ENCODE measurements at places on chromosomes 7 and 10.

DNA sequence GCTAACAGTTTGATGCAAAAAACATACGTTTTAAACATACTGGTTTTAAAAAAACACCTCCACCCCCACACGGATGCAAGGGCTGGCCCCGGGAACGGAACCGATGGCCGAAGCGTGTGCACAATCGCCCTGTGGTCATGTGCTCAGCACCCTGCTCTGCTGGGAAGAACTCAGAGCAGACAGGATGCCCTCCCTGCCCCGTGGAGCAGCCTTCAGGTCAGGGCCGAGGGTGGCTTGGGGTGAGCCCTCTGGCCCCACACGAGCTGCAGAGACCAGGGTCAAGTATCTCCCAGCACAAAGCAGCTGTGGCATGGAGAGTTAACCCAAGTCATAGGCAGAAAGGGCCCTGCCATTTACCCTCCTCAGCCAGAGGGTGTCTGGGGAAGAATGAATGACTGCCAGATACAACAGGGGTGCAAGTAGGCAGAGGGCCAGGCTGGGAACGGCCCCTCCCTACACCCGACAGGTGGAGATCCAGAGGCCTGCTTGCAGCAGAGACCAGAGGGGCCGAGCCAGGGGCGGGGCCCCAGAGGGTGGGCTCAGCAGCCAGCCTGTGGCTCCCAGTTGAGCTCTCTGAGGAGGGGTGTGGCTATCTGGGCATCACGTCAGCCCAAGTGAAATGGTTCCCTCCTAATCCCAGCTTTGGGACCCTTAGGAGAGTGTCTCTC lies 56.8 kb downstream of the ZRANB1 start:
- no peak for DNase-seq

GRCh38 chr10:125017547-125018298 lies 75.8 kb downstream of the ZRANB1 start:
- DNase-seq, result no peak

DNA sequence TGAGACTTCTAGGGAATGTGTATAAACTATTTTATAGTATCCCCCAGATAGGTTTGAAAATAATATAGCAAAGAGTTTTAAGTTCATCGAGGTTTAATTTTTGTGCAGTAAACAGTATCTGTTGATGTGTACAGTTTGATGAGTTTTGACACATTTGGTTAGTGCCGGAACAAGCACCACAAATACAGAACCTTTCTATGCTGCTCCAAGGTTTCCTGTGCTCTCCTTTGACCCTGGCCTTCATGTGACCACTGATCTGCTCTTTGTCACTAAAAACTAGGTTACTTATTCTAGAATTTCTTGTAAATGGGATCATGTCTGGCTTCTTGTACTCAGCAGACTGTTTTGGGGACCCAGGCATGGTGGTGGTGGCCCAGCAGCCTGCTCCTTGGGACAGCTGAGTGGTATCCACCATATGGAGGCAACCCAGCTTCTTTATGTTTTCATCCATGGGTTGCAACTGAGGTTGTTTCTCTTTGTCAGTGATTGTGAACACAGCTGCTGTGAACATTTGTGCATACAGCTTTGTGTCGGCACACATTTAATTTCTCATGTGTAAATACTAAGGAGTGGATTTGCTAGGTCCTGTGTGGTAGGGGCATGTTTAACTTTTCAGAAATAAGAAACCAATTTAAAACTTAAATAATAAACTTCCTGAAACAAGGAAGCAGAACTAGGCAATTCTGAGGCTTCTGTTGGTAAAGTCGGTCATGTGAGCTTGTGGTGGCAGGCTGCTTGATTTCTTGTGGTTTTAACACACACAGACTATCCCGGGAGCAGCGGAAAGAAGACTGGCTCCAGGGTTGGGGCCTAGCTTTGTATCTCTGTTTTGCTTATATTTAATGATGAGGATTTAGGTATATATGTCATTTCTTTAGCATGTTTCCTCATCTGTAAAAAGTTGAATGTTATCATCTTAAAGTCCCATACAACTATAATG lies 219.4 kb downstream of the ABCA13 start:
- DNase-seq, result no peak

GRCh38 chr10:110076559-110077318 lies 69.0 kb downstream of the ADD3 start:
- DNase-seq, result no peak

DNA sequence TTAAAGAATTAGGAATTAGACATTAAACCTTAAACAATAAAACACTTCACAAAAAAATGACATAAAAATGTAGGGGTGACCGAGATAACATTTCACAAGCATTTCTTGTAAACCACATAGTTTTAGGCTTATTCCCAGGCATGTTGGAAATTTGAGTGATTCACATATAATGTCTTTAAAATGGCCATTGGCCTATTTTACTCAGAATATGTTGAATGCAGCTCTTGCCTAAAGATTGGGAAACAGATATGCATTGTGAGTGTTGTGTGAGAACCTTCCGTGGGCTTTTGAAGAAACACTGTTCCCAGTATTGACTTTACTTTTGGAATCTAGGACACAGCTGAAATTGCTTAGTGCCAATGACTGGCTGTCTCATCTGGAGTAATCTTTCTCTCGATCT lies 79.6 kb downstream of the ARL5B start:
- DNase-seq, result no peak

GRCh38 chr7:26500749-26501352 lies 209.2 kb downstream of the SNX10 start:
- DNase-seq, result no peak

- no peak for DNase-seq
Observed at GRCh38 chr10:110747609-110748464, 103.7 kb downstream of the RBM20 start.

DNA sequence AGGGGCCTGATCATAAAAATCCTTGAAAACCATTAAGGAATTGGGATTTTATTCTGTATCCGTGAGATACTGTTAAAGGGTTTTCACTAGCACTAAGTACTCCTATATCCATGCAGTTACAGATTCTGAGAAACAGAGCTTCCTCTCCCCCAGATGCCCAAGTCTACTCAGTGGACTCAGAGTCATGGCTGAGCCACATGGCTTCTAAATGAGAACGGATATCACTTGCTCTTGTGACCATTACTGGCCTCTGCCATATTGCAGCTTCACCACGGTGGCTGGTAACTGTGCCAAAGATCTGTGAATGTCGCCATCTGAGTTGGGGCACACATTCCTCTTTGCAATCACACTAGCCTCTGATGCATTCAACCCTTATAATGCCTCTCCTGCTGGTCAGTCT lies 42.0 kb upstream of the PALS2 start:
- no peak for DNase-seq

DNA sequence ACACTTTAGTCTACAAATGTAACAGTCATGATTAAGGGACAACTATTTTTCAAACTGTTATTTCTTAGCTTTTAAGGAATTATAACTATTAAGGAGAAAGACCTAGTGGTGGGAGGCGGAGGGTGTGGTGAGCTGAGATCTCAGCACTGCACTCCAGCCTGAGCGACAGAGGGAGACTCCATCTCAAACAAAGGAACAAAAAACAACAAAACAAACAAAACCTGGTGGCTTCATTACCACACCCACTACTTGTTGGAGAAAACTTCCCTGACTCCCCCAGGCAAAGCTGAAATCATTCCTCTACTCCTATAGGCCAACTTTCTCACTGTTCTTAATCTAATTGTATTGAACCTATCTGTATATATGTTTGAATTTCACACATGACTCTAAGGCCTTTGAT lies 3.2 kb downstream of the POLR1F start:
- no peak for DNase-seq

- DNase-seq, result no peak
Observed at GRCh38 chr10:49362596-49363260, 33.2 kb downstream of the DRGX start.

DNA sequence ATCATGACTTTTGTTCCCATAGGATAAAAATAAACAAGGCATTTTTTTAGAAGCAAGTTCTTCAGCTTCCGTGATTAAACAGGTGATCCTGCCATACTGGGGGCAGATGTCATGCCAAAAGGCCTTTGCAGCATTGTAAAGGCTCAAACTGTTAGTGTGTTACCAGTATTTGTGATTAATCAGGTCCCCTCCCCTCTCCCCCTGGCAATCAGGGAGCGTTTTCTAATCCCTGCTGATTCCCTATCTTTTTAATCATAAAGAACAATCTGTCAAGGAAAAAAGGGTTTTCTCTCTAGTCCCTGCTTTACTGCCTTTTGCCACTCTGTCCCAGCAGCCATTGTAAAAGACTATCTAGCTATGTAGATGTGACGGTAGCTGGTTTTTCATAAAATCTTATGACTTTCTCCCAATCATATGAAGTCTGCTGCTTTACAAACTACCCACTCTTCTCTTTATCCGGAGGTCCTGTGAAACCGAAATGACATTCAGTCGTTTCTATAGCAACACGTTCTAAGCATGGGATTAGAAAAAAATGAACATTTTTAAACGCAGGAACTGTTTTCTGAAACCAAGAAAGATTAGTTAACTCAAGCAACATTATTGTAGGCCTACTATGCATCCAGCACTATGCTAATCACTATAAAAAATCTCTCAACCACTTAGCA lies 210.9 kb downstream of the RNLS start:
- DNase-seq, result no peak

DNA sequence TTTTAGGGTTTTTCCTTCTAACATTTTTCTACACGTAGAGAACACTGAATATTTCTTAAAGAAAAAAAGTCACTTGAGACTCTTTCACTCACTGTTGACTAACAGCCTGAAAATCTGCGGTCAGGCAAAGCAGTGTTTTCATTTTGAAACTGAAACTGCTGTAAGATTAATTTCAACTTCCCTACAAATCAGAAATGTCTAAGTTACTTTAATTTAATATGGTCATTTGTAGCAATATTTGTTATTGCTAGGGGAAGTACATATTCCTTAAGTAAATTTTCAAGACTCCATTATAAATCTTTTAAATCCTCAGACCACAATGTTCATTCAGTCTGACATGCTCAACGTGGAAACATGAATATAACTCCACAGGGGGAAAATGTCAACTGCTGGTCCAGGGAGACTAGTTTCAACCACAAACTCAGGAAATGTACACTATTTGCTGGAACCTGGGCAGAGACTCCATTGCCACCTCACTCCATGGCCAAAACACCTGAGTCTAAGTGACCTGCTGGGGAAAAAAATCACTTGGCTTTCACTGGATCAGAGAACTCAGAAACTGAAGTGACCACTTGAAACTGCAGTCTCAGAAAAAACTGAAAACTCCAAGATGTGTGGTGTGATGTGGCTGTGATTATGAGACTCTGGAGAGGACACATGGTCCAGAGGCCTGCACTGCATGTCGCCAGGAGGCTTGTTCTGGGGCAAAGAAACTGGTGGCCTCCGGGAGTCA lies 161.2 kb downstream of the TAX1BP1 start:
- peak; percentile 11 for DNase-seq

- no peak for DNase-seq
Observed at GRCh38 chr7:6401536-6401935, 46.2 kb downstream of the DAGLB start.

DNA sequence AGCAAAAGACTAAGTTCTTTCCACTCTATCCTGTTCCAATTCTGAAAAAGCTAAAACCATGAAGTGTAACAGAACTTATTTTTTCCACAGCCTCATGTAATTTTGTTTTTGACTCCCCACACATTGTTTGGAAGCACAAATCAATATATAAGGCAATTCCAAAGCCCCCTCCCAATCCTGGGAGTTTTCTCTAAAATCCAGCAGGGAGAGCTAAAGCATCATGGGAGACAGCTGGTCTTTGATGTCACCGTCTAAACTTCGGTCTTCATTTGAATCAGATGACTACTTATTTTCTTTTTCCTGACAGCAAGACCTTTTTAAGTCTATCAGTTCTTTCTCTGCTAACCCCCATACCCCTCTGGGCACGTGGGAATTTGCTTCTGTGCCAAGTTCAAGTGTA lies 33.3 kb upstream of the PON1 start:
- no peak for DNase-seq

DNA sequence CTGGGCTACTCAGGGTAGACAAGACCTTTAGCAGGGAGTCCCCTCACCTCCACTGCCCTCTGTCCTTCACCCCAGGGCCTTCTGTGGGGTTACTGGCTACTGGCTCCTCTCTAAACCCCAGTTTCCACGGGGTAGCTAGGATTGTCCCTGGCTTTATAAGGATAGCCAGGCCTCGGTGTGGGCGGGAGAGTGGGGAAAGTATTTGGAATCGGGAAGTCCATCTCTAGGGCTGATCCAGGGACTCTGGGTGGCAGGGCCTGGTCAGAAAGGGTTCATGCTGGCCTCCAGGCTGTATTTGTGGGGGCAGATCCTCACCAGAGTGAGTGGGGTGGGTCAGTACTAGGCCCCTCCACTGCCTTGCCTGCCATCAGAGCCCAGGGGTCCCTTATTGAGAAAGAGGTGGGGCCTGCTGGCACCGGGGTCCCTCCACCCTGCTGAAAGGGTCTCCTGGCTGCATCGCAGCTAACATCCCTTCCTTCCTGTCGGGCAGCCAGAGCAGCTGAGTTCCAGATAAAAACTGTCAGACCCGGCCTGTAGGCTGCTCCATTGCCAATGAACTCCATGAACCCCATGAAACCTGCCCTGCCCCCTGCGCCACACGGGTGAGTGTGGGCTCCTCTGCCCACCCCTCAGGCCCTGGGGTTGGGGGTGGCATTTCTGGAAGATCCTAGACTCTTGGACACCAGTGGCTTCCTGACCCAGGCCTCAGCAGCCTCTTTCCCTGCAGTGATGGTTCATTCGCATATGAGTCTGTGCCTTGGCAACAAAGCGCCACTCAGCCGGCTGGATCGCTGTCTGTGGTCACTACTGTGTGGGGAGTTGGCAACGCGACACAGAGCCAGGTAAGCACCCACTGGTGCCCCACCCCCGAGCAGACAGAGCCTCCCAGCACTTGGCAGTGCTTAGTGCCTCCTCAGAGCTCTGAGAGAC lies 7.3 kb downstream of the ZMIZ2 start:
- DNase-seq, result no peak

- DNase-seq, result no peak
Observed at GRCh38 chr10:28559618-28560017, 26.7 kb downstream of the WAC start.

DNA sequence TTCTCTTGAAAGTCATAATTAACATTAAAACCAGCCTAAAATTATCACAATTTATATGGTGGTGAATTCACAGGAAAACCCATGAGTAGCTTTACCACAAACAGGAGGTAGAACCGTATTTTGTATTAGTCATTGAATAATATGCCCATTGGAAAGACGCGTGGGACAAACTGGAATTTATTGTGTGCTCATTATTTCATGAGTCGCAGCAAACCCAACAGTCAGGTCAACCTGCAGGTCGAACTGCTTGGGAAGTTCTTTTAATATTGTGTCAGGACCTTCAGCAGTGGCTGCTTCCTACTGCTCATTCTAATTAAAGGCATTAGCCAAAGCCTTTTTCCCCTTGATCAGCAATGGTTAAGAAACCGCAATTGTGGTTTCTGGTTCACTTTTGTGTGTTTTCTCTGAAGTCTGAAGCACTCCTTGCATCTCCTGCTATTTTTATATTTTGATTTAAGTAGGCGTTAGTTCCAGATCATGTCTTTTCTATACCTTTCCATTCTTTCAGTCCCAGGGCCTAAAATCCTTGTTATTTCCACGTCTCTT lies 100.1 kb downstream of the RAB11FIP2 start:
- no peak for DNase-seq

DNA sequence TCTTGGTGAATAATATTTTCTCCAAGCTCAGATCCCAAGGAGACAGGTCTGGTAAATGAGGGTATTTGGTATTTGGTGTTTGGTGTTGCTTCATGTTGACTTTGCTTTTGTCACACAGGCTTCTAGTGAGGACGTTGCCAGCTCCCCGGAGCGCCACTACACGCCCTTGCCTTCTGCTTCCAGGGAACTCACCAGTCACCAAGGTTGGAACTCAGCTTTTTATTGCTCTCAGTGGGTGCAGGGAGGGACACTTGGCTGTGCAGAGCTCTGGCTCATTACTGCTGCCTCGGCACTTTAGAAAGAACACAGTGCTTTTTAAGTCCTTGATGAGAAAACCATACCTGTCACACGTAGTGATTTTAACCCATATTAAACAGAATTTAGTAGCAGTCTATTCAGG lies 892.9 kb downstream of the LRMDA start:
- DNase-seq, result no peak
